ENCODE measurements at places on chromosomes 6 and 20.

DNA sequence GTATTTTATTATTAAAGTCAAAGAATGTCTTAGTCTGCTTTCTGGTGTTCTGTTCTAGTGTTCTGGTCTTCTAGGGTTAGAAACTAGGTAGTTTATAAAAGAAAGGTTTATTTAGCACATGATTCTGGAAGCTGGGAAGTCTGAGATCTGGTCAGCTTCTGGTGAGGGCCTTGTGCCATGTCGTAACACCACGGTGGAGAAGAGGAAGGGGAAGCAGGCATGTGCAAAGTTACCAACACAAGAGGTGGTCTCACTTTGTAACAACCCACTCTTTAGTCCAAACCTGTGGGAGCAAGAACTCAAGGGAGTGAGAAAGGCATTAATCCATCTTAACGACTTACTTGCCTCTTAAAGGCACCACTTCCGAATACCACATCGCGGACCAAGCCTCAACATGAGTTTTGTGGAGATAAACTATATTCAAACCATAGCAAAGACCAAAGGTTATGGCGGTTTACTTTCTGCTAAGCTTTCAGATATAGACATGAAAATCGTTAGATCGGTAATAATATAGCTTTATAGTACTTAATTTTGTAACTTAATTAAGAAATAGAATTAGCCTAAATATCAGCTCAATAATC lies 99.4 kb downstream of the NCOA3 start:
- DNase-seq: no peak

GRCh38 chr6:105482227-105482844 lies 79.5 kb upstream of the PREP start:
- no peak for DNase-seq

DNA sequence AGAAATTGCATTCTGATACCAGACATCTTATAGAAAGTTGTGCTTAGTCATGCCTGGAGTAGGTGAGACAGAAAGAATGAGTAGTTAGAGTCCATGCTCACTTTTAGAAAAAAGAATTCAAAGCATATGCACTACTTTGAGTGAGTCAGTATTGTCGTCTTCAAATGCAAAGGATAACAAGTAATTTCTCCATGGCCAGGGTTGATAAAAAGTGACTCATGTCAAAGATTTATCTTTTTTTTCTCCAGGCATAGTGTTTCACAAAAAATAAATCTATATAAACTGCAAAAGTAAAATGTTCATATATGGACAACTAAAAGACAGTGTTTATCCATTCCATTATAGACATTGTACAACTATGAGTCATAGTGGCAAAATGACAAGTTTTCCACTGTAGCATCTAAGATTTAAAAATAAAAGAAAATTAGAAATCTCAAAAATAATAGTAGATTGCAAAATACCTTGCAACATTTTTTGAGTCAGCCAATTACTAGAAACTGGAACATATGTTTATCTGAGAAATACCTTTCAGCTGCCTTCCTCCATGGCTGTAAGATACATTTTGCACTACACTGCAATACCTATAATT lies 329.6 kb downstream of the GRIK2 start:
- no peak for DNase-seq

- no peak for DNase-seq
Measured at GRCh38 chr20:49813305-49813974, 812 bp downstream of the SLC9A8 start.
